Osteocyte (in vitro differentiated cells): ENCODE measurements at places on chromosomes 13 and 19. TPM values are rescaled to one million over a fixed set of nuclear protein-coding genes. Genes with fewer than 3 reads are reported as not detected.
A peak's percentile ranks its signal among the peaks of the same experiment; 100 is the strongest.

- H3K27me3 ChIP-seq: no peaks in the 10 kb centered on the region
- no peak overlapping the region for H3K27ac ChIP-seq
- no peak for DNase-seq
- H3K4me3 ChIP-seq: no peak overlapping the region
- peaks cover 21% of the 10 kb centered on the region for H3K36me3 ChIP-seq
Measured at GRCh38 chr19:58395979-58396627, 647 bp downstream of the RNF225 start.

- no peak for DNase-seq
- no peaks in the 10 kb centered on the region for H3K4me1 ChIP-seq
- H3K36me3 ChIP-seq: no peaks in the 10 kb centered on the region
Measured at GRCh38 chr19:29504454-29504853, 21.3 kb upstream of the VSTM2B start.

The NLRP11 gene
- total RNA-seq: not detected in 2 replicates

The ZNF540 gene
- total RNA-seq: 1.4 and 1.9 TPM in 2 replicates

The SYNE4 gene
- 0.55 TPM in 1 of 2 replicates, not detected in the other for total RNA-seq

- H3K36me3 ChIP-seq: peaks cover 2% of the 10 kb centered on the region
- DNase-seq: no peak
- no peak overlapping the region for H3K27ac ChIP-seq
Measured at GRCh38 chr19:51754109-51754508, 2.4 kb upstream of the FPR1 start.

The ZNF730 gene
- total RNA-seq: 2.3 and 2.4 TPM in 2 replicates

The GSX1 gene
- total RNA-seq: not detected in 2 replicates

DNA sequence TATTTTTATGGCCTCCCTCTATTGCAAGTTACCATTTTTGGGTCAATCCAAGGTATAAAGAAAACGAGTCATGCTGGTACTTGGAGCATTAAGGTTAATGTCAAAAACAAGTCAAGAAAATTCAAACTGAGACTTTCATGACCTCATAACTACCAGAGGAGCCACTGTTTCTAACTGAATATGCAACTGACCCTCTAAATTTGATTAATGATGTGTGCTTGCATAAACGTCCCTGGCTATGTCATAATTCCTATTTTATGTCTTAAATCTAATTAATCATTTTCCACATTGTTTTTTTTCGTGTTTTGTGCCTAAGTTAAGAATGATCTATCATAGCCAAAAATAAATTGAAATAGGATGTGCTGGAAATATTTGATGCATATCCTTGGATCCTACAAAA is 396.7 kb upstream of the GPC6 start:
- DNase-seq: no peak
- no peak overlapping the region for H3K4me3 ChIP-seq
- no peaks in the 10 kb centered on the region for H3K36me3 ChIP-seq
- no peak overlapping the region for H3K27ac ChIP-seq
- no peaks in the 10 kb centered on the region for H3K4me1 ChIP-seq

DNA sequence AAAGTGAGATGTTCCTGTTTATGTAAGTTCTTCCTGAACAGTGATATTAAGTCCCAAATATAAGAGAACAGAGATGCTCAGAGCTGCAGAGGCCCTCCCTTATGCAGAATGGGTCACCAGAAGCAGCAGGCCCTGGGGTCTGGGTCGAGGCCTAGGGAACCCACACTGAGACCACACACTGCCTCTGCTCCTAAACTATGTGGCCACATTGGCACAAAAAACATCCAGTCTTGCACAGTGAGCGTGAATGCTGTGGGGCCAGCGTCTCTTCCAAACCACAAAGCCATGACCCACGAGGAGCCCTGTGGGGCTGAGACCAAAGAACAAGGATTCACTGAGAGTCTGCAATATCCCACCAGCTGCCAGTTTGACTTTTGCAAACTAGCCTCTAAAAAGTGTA is 23.6 kb downstream of the PROZ start:
- H3K4me1 ChIP-seq: peaks cover 77% of the 10 kb centered on the region
- peaks cover 38% of the 10 kb centered on the region for H3K36me3 ChIP-seq
- DNase-seq: peak; percentile 79
- H3K4me3 ChIP-seq: no peak overlapping the region
- H3K27me3 ChIP-seq: no peaks in the 10 kb centered on the region
- H3K27ac ChIP-seq: peak overlapping the region; percentile 54

DNA sequence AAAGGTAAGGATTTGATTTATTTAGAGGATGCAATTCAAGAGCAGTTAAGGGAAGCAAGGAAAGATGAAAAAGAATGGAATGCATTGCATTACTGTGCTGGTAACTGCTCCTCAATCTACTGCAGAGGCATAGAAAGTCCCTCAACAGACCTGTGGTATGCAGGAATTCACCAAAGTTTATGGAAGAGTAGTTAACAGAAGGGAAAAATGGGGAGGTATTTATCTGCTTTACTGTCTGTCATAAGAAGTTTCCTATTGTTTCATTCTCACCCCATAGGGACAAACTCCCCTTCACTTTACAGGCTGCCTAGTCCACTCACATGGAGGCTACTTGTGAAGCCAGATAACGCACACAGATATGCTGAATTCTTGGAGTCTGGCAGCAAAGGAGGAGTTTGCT is 354.9 kb upstream of the SPRY2 start:
- no peaks in the 10 kb centered on the region for H3K36me3 ChIP-seq
- no peaks in the 10 kb centered on the region for H3K4me1 ChIP-seq
- H3K27me3 ChIP-seq: no peaks in the 10 kb centered on the region
- no peak overlapping the region for H3K27ac ChIP-seq
- DNase-seq: no peak

The THSD1 gene
- 3.1 and 3.7 TPM in 2 replicates for total RNA-seq
